Stomach (tissue), 19 donors: ENCODE measurements at places on chromosomes 13 and 19. TPM values are rescaled to one million over a fixed set of nuclear protein-coding genes. Genes with fewer than 3 reads are reported as not detected.

GRCh38 chr13:40563350-40564125 lies 102.9 kb downstream of the FOXO1 start:
- DNase-seq = no peak

DNA sequence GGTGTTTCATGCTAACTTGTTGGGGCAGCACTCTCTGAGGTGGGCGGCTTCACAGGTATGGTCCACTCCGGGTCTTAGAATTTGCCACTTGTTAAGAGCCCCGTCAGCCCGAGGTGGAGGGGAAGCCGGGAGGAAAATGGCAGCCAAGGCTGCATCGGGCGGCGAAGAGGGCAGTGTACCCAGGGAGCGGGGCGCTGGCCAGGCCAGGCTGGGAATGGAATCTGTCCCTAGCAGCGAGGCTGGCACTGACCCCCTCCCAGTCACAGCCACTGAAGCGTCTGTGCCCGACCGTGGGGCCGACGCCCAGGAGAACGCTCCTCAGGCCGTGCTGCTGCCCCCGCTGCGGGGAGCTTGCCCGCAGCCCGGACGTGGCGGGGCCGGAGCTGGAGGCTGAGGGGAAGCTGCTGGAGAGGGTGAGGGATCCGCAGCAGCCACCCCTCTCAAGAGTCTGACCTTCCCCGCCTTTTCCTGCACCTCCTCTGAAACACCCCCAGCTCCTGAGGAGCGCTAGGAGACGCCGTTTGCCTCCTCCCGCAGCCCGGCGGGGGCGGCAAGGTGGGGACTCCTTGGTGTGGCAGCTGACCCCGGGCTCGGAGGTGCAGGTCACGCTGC lies 313.8 kb upstream of the SPRY2 start:
- DNase-seq = no peak

- no peak for DNase-seq
Observed at GRCh38 chr13:26989957-26990713, 181.5 kb downstream of the USP12 start.

GRCh38 chr19:42176990-42177685 lies 40.3 kb downstream of the DEDD2 start:
- DNase-seq = peak; percentile 71

- peak; percentile 95 for DNase-seq
Observed at GRCh38 chr19:13150187-13150930, at the start of the genes IER2 and STX10. IER2 (plus strand) TSS chr19:13150411; CDS start chr19:13153187, 2,776 bp downstream. STX10 (minus strand) TSS chr19:13150375; CDS start chr19:13150173, 202 bp downstream.

DNA sequence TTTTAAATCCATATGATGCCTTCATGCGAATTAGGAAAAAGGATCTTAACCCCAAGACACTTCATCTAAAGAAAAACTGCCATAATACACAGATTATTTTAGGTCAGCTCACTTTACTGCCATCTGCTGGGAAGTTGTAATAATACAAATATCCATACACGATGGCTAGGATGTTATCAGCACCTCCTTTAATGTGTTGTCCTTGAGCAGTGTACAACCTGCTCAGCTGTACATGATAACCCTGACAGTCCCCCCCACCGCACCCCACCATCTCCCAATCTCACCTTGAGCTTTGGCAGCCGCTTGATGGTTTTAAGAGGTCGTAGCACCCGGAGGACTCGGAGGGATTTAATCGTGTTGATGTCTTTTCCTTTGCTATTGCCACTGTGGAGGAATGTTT lies 112.2 kb downstream of the IER2 start:
- DNase-seq = no peak

ZFP36 gene
- 201 TPM for total RNA-seq

SOHLH2 gene
- not detected for total RNA-seq

SIGLEC7 gene
- not detected for total RNA-seq

GRCh38 chr13:25192936-25193335 lies 20.8 kb upstream of the AMER2 start:
- DNase-seq = no peak
